ENCODE measurements at places on chromosomes 12 and 14.

DNA sequence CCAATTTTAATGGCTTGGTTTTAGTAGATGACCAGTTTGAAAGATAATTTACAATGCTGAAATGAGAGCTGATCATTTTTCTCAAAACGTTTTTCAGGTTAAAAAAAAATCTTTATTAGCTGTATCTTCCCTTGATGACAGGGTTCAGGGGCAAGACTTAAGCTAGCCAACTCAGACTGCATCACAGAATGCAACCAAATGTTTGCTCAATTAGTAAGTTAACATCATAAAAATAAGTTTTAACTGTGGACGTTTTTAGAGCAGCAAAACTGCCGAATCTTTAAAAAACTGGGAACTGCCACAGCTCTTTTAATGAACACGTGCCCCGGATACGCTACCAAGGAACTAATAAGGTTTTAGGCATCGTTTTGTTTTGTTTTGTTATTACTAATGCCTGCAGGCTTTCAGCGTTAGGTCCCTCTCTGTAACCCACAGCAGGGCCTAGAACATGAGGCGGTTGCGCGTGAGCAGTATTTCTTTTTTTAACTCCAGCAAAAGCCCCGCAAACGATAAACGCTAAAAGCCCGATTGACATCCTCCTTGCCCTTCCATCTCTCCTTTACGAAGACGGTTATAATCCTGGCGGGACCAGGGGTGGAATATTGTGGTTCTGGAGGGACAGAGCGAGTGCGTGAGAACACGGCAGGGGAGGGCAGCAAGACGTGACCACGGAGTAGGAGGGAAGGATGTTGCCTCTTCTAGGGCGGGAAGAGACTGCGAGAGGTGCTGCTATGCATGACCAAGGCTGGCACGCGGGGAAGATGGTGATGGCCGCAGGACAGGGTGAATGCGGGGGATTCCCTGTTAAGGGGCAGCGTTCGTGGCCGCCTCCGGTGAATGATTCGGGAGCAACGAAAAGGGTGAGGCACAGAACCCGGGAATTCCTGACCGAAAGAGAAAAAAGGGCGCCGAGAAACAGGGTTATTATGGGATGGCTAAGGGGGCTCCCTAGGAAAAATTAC is 652 bp downstream of the SUPT16H start:
- peak; percentile 16 for DNase-seq

DNA sequence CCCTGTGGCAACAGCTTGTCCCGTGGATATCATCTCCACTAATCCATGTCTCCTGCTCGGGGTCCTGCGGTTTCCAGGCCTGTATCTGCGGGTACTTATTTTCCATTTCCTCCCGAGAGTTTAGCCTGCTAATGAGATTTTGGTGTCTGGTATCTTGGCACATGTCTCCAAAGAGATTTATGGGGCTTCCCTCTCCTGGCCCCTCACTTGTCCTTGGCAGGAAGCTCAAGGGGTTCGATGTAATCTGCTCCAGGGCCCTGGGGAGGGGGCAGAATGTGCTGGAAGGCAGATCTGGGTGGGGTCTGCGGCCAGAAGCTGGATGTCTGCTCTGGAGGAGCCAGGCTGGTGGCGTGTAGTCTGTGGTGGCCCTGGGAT is 85.7 kb downstream of the KIF26A start:
- DNase-seq = no peak

DNA sequence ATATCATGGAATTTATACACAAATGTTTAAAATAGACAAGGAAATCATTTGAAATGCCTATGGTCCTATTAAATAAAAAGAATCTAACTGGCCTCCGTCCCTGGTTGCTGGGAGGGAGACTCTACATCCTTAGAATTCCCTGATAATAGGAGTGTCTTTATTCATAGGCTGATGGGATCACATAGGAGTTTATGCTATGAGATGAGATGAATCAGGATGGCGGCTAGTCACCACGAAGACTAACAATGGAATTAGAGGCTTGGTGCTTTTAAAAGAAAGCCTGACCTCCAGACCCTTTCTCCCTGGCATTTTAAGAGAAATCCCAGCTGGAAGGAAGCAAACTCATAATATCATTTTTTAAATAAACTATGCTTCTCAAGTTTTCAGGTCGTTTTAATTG is 69.7 kb downstream of the SEC23A start:
- DNase-seq = no peak

- DNase-seq = no peak
Observed at GRCh38 chr14:60169722-60170121, 4.5 kb upstream of the DHRS7 start.

DNA sequence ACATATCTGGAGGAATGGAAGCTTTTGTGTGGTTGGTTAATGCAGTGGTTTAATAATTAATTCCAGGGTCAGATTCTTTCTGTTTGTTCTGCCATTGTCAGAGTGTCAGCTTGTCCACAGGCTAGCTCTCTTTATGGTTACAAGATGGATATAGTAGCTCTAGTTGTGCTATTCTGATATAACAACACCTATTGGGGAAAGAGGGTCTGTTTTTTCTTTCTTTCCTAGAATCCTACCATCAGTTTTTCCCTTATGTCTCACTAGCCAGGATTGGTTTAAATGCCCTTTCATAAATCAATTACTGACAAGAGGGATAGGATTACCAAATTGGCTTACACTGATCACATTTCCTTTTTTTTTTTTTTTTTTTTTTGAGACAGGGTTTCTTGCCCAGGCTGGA is 27.8 kb downstream of the CNOT2 start:
- no peak for DNase-seq

- no peak for DNase-seq
Observed at GRCh38 chr12:117404203-117404853, 42.9 kb upstream of the NOS1 start.

GRCh38 chr12:6041891-6042290 is 82.6 kb downstream of the VWF start:
- DNase-seq = no peak

DNA sequence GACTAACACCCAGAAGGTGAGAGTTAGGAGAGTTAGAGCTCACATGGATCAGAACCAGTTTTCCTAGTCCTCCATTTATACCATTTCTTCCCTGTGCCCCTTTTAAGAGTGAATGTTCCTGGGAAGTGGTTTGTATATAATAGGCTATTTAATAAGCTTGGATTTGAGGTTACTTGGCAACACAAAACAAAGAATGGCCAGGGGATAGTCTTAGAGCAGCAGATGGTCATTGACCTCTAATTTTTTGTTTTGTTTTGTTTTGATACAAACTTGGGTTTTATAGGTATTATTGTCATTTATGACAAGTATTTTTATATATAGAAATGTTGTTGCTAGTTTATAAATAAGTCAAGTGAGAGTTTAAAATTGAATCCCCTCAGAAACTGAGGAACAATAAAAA is 35.8 kb downstream of the VEZT start:
- no peak for DNase-seq

DNA sequence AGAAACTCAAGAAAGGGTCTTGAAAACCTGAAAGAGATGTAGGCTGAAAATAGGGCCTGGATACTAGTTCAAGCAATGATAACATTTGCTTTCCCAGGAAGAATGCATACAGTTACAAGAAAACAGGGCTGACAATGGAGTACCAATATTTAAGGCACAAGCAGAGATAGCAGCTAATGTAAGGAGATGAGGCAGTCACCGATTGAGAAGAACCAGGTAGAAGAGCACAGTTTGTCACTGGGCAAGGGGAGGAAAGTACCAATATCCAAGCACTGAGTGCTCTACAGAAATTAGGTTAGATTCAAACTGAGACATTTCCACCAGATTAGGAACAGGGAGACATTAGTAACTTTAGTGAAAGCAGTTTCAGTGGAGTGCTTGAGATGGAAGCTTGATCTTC is 19.9 kb downstream of the RPS6KA5 start:
- no peak for DNase-seq

DNA sequence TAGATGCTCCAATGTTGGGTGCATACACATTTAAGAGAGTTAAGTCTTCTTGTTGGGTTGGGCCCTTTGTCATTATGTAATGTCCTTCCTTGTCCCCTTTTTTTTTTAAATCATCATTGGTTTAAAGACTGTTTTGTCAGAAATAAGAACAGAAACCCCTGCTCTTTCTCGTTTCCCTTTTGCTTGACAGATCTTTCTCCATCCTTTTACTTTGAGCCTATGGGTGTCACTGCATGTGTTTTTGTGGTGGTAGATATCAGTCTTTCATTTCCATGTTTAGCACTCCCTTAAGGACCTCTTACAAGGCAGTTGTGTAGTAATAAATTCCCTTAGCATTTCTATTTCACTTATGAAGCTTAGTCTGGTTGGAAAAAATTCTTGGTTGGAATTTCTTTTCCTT is 47.4 kb downstream of the RTN1 start:
- DNase-seq = no peak

GRCh38 chr14:24418492-24418873 is 11.0 kb downstream of the CBLN3 start:
- no peak for DNase-seq

DNA sequence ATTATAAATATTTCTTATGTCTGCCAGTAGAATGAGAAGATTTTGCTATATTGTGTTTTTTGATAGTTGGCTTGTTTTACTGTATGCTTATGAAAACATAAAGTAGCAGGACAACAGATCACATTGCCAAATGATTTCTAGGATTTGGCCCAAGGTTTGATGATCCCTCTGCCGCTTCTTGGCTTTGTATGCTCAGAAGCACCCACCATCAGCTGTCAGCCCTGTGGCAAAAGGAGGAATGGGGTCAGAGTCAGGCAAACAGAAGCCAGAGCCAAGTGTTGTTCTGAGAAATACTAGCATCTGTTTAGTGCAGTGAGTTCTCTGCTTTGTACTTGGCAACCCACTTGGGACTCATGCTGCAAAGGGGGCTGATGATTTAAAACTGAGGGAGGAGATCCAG is 152.2 kb downstream of the PDE3A start:
- DNase-seq = no peak

All from frontal cortex (tissue), 4 donors.